Stimulated activated naive CD8-positive, alpha-beta T cell treated with anti-CD3 and anti-CD28 coated beads, Interleukin-15, amount 100 ng/mL, for 72 hours (primary cell): ENCODE measurements at places on chromosomes 6 and 20.

DNA sequence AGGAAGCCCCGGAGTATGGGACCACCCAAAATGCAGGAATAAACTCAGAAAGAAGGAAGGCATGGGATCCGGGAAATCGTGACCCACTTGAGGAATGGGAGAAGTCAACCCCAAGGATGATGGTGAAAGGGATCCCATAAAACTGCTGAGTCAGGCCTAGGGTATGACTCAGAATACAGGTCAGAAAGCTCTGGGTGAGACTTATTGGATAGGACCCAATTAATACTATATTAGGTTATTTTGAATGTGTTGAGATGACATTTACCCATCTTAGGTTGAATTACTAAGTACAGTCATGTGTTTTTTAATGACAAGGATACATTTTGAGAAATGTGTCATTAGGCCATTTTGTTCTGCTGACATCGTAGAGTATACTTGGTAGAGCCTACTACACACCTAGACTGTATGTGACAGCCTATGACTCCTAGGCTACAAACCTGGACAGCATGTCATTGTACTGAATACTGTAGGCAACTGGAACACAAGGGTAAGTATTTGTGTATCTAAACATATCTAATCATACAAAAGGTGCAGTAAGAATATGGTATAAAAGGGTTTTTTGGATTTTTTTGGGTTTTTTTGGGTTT is 17.1 kb upstream of the HIVEP1 start:
- no peak for DNase-seq

DNA sequence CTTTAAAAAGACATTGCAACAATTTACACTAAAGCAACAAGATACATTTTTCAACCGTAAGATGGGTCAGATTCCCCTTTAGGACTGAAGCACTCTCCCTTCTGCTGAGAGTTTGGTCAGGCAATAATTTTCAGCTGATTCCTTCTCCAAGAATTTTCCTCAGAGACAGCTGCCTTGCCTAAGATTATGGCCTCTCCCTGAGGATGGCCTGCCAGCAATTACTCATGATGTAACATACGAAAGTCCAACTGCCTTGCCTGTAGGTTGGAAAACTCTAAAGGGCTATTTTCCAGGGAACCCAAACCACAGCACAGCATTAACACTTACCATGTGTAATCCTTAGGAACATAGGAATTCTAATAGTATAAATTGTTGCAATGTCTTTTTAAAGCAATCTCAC is 229.1 kb upstream of the FLRT3 start:
- DNase-seq = no peak

DNA sequence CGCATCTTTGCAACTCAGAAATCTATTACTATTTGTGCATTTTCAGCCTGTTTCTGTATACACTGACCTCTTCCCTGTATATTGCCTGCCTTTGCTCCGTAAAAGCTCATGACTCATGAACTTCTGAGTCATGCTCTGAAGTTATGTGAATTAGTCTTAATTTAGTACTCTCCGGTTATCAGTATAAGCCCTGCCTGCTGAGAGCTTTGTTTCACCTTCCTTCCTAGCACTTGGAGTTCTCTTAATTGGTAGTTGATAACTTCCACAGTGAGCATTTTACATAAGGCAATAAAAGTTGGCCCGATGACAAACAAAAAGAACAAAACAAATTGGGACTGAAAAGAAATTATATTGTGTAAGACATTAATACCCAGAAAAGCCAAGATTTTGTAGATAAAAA is 231.4 kb downstream of the GJA1 start:
- no peak for DNase-seq

- DNase-seq = no peak
These were observed 540.0 kb upstream of the JARID2 start for GRCh38 chr6:14705841-14706377.

GRCh38 chr20:18390201-18390600 is 76.6 kb downstream of the DZANK1 start:
- no peak for DNase-seq

DNA sequence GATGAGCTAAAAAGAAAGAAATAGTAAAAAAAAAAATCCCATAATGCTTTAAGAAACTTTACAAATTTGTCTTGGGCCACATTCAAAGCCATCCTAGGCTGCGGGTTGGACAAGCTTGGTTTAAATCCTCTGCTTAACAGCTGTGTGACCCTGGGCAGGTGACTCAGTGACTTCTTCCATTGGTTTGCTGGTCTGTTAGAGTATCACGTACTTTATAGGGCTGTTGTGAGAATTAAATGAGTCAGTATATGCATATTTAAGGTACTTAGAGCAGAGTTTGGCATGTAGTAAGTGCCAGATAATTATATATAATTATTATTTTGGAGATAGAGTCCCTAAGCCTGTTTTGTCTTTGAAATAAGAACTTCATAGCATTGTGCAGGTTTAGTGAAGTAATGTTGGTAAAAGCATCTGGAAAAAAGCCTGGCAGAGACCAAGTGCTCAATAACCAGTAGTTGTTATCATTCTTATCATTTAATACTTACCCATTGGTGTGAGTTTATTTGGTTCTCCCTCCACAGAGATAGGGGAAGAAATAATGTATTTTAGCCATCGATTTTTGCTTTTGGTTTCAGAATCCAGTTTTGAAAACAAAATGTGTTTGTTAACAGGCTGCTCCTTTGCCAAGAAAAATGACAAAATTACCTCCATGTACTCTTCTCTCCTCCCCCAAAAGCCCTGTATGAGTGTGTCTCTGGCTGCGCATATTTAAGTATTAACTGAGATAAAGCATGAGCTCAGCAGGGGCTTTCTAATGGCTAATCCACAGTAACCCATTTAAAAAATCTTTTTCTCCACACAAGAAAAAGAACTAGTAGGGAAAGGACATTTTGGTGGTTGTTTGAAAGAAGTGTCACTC is 67.2 kb downstream of the FOXO3 start:
- DNase-seq = no peak

GRCh38 chr20:50291254-50292078 is 100.8 kb downstream of the CEBPB start:
- DNase-seq = no peak

DNA sequence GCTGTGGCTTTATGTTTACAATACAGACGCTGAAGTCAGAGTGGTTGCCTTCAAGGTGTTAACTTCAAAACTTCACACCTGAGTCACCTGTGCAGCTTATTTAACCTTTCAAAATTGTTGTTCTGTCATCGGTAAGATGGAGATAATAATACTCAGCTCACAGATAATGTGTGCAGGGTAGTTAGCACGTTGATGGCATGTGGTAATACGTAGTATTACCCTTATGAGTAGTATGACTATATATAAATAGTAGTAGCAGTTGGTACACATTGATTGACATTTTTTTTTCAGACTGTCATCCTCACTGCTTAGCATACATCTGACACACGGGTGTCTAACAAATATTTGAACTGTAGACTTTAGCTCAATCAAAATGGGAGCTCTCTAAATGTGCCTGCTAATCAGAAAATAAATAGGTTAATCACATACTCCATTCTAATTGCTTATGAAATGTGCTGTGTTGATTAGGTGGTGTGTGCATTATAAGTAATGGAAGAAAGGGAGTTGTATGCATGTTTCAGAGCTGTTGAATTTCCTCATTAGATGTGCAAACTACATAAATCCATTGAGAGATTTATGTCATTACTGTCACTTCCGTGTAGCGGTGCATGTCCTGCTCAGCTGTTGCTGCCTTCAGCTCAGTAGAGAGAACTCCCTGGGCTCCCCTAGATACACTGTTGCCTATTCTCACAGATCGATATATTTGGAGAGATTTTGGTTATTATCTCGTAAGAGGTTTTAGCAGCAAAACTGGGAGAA is 11.2 kb upstream of the MROH8 start:
- no peak for DNase-seq
